ENCODE measurements at places on chromosomes 6 and 20.
A peak's percentile ranks its signal among the peaks of the same experiment; 100 is the strongest.

- ATAC-seq, result no peak
Measured at GRCh38 chr6:158487495-158487894, 72.4 kb upstream of the TMEM181 start.

DNA sequence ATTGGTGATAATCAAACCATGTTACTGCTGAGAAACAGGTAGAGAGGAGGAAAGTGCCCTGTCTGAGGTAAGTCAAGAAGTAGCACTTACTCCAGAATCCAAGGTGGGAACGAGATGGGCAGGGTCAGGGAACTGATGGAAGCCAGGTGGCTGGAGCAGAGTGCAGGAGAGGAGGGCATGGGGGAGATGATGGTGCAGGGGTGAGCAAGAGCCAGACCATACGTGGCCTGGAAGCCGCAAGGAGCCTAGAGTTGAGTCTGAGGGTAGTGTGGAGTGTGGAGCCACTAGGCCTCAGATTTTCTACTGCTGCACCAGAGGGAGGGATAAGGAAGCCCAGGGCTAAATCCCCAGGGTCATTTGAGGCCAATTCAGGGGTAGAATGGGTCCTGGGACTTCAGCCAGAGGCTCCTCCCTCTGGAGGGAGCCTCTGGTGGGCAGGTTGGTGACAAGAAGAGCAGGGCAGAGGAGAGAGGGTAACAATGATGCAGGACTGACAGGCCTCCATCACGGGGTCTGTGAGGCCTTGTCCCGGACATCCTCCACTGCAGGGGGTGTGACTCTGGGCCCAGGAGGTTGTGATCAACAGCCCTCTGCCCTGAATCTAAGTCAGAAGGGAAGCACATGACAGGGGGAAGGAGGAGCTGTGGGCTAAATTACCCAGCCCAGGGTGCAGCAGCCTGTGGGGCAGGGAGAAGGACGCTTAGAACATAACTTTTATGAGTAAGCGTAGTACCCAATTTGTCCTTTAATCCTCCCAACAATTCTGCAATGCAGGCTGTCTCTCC, 28.7 kb downstream of the COX4I2 start:
- peak; percentile 31 for ATAC-seq

DNA sequence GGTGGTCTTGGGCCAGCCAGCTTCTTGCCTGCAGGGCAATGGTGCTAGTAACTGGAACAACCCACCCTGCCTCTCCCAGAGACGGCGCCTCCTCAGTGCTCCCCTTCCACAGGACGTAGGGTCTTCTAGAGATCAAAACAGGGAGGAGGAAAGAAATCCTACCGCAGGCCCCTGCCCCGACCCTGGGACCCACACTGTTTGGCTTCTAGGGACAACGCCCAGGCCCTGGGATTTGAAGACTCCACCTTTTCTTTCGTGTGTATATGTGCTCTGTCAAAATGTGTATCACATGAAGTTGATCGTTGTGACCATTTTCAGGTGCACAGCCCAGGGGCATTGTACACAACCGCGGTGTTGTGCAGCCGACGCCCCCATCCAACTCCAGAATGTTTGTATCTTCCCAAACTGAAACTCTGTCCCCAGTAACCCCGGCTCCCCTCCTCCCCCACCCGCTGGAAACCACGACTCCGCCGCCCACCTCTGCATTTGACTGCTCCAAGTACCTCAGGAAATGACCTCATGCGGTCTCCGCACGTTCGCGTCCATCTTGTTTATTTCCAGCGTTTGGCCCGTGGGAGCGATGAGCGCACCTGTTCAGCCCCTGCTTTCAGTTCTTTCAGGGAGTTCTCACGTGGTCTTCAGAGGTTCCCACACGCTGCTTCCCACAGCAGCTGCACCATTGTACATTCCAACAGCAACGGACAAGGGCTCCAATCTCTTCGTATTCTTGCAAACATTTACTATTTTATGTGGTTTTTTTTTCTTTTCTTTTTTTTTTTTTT, 3.4 kb upstream of the BHLHE23 start:
- no peak for ATAC-seq

- no peak for ATAC-seq
Measured at GRCh38 chr6:11246722-11247121, 14.3 kb upstream of the NEDD9 start.

DNA sequence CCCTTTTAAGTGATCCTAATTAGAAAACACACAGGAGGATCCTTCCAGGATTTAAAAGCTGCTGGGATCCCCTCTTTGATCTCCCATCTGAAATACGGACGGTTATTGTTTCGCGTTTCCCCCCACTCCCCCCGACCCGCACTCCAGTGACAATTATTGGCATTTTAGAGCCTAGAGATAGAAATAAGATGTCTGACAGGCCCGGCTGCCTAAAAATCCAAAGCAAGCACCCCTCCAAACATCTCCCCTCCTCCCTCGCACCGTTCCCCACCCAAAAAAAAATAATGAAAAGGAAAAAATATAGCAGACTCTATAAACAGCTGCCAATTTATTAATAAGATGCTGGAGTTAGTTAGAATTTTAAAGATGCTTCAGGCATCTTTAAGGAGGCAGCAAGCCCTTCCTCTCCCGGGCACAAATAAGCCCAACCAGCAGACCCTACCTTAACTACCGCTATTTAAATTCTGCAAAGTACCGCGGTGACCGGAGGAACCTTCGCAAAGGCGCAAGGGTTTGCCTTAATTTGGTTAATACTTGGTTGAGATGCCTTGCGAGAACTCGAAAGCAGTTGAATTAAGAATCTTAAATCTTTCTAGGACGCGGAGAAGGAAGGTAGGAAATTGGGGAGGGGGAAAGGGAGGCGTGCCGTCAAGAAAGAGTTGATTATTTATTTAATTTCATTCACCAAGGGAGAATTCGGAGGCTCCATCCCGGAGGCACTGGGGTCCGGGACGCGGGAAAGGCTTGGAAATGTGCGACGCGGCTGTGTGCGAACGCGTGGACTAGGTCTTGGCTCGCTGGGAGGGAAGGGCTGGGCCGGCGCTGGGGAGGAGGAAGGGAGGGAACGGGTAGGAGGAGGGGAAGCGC, 1.5 kb upstream of the ISM1 start:
- ATAC-seq, result no peak

GRCh38 chr6:163861627-163862026, 447.1 kb downstream of the QKI start:
- ATAC-seq, result no peak

DNA sequence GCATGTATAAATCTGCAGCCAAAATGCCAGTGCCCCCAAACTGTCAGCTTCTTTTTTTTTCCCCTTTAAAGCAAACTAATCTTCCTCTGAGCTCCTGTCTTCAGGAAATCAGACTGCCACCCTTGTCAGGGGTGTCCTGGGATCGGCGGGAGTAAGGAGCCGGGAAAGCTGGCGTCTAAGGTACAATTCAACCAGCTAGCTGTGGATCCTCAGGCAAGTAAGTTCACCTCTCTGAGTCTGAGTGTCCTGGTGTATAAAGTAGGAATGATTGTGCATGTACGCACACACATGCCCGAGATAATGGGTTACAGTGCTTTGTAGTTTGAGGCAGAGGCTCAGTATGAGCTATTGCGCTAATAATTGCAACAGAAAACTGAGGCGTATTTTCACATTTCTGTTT, 98.3 kb downstream of the ANKRD60 start:
- no peak for ATAC-seq

DNA sequence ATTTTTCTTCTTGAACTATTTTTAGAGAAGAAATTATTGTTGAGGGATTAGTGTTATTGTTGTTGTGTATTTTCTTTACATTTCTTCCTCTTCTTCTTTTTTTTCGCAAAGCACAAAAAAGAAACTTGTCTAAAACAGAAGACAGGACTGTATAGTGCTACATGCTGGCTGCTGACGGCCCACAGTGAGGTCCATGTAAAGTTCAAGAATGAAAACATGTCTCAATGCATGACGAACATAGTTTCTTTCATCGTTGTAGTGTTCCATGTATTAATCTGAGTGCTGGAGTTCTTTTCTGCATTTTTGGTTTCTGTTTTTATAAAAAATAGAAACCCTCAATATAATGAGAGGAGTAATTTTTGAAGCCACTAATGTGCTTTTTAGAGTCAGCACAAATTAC, 462.9 kb upstream of the MARCKS start:
- ATAC-seq, result no peak

All from esophagus mucosa (tissue), 1 donor.